ENCODE measurements at places on chromosomes 16 and 17. TPM values are rescaled to one million over a fixed set of nuclear protein-coding genes. Genes with fewer than 3 reads are reported as not detected.

CCL16 gene
- not detected for total RNA-seq

QPRT gene
- total RNA-seq, result 16.0 TPM

LRRC37A gene
- total RNA-seq, result 1.2 TPM

FOXJ1 gene
- total RNA-seq, result not detected

DEXI gene
- 109 TPM for total RNA-seq

MARCHF10 gene
- total RNA-seq, result not detected

RAB11FIP4 gene
- 11.2 TPM for total RNA-seq

CD300A gene
- 0.99 TPM for total RNA-seq

OR2C1 gene
- 0.15 TPM for total RNA-seq

MT1G gene
- 1.0 TPM for total RNA-seq

TEX14 gene
- total RNA-seq, result 0.10 TPM

AHSP gene
- total RNA-seq, result not detected

HES7 gene
- total RNA-seq, result 0.17 TPM

NT5M gene
- 10.1 TPM for total RNA-seq

ENPP7 gene
- not detected for total RNA-seq

CRYBA1 gene
- not detected for total RNA-seq

C16orf92 gene
- total RNA-seq, result not detected

ADAD2 gene
- 2.2 TPM for total RNA-seq

RTN4RL1 gene
- 0.81 TPM for total RNA-seq

PRSS36 gene
- 3.1 TPM for total RNA-seq

LHX1 gene
- total RNA-seq, result not detected

FAM222B gene
- 14.6 TPM for total RNA-seq

MLKL gene
- 10.4 TPM for total RNA-seq

All from heart right ventricle (tissue), 16 donors.